ENCODE measurements at places on chromosomes 12 and 14.

- no peak for DNase-seq
These were observed 449.8 kb downstream of the RAD51B start for GRCh38 chr14:68269136-68269927.

- DNase-seq, result no peak
These were observed 46.6 kb downstream of the SMIM41 start for GRCh38 chr12:52126050-52126604.

DNA sequence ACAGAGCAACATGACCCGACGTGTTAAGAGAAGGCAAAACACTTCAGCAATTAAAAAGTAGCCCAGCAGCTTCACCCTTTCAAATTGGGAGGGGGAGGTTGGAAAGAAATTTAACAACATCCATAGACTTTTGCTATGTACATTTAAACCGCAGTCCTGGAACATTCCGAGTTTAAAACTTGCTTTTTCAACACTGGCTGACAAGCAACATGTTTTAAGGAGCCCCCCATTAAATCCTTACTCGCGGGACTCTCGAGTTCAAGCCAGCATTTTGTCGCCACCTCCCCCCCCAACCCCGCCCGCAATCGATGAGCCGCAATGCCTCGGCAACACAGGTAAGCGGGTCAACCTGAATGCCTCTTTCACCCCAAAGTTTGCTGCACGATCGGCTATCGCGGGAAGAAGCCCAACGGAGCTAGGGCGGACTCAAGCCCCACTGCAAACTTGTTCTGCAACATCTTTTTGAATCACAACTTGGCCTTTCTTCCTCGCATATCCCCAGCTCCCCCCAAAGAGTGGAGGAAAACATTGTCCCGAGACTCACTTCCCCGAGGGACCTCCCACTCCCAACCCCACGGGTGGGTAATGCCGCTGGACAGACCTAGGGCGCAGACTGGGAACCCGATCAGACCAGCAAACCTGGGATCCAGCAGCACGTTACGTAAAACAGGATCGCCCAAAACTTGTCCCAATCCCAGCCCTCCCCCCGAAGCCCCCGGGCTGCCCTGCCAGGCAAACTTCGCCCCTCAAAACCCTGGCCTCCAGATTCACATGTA is 777 bp downstream of the ZFP36L1 start:
- no peak for DNase-seq

GRCh38 chr12:18135086-18135485 is 45.1 kb upstream of the RERGL start:
- DNase-seq, result no peak

- no peak for DNase-seq
These were observed 577.5 kb downstream of the BCL11B start for GRCh38 chr14:98694541-98694940.

GRCh38 chr12:72313806-72314205 is 41.6 kb downstream of the TRHDE start:
- no peak for DNase-seq

DNA sequence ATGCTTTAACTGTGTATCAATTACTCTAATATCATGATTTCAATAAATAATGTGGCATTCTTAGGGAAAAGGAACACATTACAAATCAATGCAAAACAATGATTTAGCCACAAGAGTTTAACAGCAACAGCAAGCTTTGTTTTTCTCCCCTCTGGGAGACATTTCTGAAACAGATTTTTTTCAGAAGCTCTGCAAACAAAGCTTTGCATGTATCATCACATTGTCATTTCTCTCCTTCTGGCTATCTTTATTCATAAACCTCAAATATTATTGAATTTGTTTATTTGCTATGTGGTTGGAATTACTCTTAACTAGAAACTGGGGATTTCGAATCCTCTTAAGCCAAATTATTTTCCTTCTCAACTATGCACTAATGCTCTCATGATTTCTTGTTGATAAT is 278.4 kb upstream of the ATXN7L3B start:
- no peak for DNase-seq

DNA sequence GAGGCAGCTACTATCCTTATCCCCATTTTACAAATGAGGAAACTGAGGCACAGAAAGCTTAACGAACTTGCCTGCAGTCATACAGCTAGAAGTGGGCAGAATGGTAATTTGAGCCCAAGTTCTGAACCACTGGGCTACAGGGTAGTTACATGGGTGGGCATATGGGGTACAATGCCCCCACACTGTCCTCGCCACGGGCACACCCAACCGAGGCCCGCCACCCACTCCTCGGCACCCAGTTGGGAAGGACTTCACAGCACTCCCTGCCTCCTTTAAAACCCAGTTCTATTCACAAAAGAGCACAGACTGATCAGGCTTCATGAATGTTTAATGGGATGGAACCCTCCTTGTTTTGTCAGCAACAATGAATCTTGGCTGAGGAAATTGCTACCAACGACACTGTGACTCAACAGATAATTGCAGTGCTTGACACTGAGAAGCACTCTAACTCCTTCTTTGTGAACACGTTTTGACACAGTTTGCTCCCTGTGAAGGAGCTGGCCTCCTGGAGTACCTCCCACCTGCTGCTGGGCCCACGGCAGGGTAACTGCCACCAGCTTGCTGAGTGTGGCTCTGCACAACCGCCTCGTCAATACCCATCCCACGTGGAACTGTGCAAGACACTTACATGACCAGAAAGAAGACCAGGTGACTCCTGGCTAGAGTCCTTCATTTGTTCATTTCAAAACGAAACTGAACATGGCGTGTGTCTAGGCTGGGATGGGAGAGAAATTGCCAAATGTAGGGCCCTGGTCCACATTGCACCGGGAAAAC is 63.5 kb downstream of the CLMN start:
- DNase-seq, result peak; percentile 91

DNA sequence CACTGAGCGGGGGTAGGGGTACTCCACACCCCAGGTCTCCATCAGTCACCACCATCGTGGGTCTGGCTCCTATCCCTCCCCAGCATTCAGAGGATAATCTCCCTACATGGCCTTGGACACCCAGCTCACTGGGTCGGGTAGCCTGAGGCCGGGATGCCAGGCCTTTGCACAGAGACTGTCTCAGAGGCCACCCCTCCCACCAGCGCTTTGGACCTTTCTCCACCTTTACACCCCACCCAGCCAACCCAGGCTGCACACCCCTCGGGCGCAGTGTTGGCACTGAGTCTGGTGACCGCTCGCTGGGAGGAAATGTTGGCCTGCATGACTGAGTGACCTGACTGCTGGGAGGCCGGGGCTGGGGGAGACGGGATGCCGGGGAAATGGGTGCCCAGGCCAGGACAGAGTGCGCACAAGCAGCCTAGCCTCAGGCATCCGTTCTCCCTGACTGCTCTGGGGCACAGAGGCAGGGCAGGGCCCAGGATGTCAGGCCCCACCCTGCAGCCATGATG is 10.6 kb upstream of the LBHD2 start:
- DNase-seq, result no peak

- no peak for DNase-seq
These were observed 83.3 kb downstream of the SSPN start for GRCh38 chr12:26278666-26279065.

- no peak for DNase-seq
These were observed 102.8 kb downstream of the TGFB3 start for GRCh38 chr14:75879031-75879430.

GRCh38 chr12:64142382-64142781 is 79.7 kb downstream of the KICS2 start:
- DNase-seq, result no peak

GRCh38 chr14:38882533-38882932 is 220.5 kb downstream of the SEC23A start:
- DNase-seq, result no peak

DNA sequence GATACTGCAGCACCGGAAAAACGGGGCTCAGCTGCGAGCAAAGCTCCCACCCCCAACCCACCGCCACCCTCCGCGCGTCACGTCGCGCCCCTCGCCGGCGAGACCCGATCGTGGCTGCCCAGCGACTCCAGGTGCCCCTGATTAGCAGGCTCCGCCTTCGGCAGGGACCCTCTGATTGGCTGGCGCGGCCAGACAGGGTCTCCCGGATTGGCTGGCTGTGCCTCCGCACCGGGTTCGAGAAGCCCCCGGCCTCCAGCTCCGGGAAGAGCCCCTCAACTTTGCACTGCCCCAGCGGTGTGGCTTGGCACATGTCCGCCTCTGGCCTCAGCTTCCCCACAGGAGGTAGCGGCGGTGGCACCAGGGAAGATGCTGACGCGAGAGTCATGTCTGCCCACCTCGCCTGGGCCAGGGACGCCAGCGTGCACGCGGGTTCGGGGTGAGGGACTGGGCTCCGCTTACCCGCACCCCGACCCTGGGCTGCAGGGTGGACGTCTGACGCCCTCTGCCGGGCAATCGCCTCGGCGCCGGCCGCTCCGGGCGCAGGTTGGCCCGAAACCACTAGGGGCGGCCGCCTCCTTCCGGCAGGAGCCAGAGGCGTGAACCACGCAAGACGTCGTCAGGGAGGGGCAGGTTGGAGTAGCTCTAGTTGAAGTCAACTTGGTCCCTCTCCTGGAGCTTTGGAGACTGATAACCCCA is 498 bp upstream of the RHOF start:
- peak; percentile 85 for DNase-seq

DNA sequence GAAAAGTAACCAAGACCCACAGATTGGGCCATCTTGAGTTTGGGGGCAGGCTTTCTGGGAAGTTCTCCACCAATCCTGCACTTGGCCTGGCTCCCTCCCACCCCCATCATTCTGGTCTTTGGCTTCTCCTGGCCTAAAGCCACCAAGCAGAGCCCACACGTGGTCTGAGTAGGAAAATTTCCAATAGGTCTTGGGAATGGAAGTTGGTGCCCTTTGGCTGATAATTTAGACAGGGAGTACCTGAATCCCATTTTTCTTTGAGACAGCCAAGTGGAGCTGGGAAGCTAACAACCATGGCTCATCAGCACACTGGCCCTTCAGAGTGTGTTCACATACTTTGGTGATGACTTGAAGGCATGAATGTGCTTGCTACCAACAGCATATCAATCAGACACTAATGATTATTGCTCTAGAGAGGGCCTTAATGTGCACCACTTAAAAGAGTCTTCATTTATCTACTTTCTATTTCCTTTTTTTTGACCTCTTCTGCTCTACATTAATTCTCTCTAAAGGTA is 156.0 kb downstream of the EGLN3 start:
- DNase-seq, result no peak

- no peak for DNase-seq
These were observed 14.2 kb downstream of the SLC11A2 start for GRCh38 chr12:51011955-51012354.

GRCh38 chr14:86104691-86105265 is 574.8 kb downstream of the FLRT2 start:
- DNase-seq, result no peak

DNA sequence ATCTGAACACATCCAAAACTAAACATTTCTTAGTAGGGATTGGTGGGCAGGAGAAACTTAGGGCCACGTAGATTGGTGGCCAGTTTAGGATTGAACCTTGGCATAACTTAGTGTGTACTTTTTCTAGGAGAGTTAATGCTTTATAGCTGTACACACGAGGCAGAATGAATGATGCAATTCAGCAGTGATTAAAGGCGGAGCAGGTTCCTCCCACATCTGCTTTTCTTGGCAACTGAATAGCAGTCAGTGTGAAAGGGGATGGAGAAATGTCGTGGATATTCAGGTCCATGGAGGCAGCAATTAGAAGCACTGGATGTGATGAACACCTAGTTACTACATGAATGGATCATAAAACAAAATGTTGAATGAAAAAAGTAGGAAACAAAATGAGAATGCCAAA is 493.8 kb downstream of the FUT8 start:
- no peak for DNase-seq

GRCh38 chr14:23639891-23640523 is 3.8 kb downstream of the DHRS2 start:
- no peak for DNase-seq

- DNase-seq, result no peak
These were observed 255.9 kb downstream of the RAD51B start for GRCh38 chr14:68075382-68076029.

DNA sequence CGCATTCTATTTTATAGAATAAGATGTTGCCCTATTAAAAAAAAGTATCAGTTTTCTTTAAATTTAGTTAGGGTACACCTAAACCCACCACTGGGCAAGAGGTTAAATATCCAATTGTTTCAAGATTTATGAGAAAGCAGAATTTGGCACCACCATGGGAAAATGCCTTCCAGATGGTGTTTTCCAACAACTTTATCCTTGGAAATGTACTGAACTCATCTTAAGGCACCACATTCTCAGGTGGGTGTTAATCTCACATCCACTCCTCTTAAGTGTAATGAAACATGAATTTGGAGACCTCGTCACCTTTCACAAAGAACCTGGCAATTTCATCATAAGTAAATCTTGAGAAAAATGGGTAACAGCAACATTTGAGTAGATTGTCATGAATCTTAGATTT is 13.1 kb downstream of the CBX5 start:
- no peak for DNase-seq

GRCh38 chr12:51238037-51238509 is 553 bp upstream of the DAZAP2 start:
- DNase-seq, result no peak

DNA sequence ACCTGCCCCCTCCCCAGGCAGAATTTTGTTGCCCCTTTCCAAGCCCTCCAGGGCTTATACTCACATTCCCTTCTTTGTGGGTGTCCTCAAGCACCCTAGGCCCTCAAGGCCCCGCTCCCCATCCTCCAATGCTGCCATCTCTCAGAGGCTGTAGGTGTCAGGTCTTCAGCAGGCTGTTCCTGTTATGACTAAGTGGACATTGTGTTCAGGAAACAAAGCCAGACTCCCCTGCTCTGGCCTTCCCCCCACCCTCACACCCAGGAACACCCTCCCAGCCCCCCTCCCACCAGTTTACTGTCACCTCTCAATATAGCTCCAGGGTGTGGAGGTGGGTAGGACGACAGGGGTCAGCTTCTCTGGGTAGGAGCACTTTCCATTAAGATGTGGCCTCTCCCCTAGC is 1.4 kb upstream of the MYH6 start:
- DNase-seq, result no peak

- no peak for DNase-seq
These were observed 55.2 kb downstream of the FOS start for GRCh38 chr14:75333606-75334548.

- DNase-seq, result no peak
These were observed 46.2 kb downstream of the BCAT1 start for GRCh38 chr12:24902511-24903328.

- DNase-seq, result no peak
These were observed 7.6 kb downstream of the POP5 start for GRCh38 chr12:120573560-120573959.

GRCh38 chr12:94037444-94037843 is 110.9 kb upstream of the PLXNC1 start:
- no peak for DNase-seq

DNA sequence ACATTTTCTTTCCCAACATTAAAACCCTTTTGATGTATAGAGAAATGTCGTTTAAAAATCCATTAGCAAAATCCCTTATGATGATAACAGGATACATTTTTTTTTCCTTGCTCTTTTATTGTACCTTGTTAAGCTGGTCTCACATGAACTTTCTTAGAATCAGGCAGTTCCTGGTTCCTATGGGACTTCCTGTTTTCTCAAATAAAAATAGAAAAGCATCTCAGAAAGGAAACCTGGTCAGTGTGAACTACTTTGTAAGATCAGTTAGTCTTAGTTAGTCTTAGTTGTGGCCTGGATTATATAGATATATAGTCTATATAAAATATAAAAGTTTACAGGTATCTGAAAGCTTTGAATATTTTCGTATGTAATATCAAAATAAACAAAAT is 40.3 kb downstream of the LEMD3 start:
- DNase-seq, result no peak

GRCh38 chr12:71552728-71553501 is 110.7 kb downstream of the ZFC3H1 start:
- no peak for DNase-seq

- DNase-seq, result no peak
These were observed 86.6 kb upstream of the DYNC1H1 start for GRCh38 chr14:101877766-101878165.

GRCh38 chr14:68157971-68158371 is 338.4 kb downstream of the RAD51B start:
- DNase-seq, result no peak

Data from NCI-H1436 (cell line).